Stomach (tissue), 19 donors: ENCODE measurements at places on chromosomes 13 and 19. TPM values are rescaled to one million over a fixed set of nuclear protein-coding genes. Genes with fewer than 3 reads are reported as not detected.

DNA sequence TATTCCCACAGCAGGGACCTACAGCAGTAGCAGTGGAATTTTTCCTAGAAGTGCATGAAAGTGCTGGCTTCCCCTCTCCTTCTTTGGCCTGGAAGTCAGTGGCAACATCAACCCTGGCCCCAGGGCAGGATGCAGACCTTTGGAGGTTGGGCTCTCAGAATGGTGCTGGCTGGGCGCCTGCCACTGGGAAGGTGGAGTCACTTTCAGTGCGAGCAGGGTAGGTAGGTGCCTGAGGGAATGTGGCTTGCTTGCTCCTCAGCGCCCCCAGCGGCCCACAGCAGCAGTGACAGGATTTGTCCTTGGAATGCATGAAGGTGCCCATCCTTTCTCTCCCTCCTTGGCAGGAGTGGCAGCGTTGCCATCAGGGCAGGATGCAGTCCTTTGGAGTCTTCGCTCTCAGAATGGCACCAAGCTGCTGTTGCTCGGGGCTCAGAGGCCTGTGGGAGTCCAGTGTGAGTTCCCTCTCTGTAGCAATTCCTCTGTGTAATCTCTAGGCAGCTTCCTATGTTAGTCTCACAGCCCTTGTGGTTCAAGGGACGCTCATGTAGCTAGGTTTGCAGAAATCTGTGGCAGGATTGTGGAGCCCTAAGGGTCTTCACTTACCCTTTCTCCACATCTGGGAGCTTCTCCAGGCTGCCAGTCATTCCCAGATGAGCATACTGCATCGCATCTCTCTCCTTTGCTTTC lies 354.4 kb upstream of the DACH1 start:
- H3K4me3 ChIP-seq = no peak overlapping the region
- no peaks in the 10 kb centered on the region for H3K27me3 ChIP-seq
- H3K4me1 ChIP-seq = no peaks in the 10 kb centered on the region
- DNase-seq = peak; percentile 33
- H3K27ac ChIP-seq = no peak overlapping the region
- H3K36me3 ChIP-seq = no peaks in the 10 kb centered on the region

DNA sequence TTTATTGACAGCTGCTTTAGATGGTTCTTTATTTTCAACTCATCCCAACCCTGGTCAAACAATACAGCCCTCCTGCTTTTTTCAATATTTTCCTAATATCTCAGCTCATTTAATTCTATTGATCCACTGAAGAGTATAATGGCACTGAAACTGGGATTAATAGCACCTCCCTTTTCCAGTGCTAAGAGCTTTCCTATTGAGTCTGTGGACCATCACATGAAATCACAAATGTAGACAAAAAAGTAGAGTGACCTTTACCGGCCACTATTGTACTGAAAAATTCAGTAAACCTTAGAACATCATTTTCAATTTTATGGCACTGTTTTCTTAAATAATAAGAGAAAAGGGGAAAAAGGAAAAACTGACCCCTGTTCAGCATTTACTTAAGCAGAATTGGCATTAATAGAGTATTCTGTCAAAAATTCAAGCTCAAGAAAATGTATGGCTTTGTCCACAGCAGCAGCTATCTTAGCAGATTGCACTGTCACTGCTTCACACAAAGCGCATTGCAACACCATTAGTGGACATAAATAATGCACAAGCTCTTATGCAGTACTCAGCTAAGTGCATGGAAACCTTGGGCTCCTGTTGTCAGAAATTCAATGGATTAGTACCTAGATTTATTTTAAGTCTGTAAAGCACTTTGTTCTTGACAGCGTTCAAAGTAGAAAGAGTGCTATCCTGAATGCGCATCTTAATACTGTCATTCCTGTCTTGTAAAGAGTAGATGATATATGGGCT lies 851.0 kb upstream of the KLHL1 start:
- no peaks in the 10 kb centered on the region for H3K36me3 ChIP-seq
- H3K27ac ChIP-seq = no peak overlapping the region
- no peak for DNase-seq
- H3K4me1 ChIP-seq = no peaks in the 10 kb centered on the region

DNA sequence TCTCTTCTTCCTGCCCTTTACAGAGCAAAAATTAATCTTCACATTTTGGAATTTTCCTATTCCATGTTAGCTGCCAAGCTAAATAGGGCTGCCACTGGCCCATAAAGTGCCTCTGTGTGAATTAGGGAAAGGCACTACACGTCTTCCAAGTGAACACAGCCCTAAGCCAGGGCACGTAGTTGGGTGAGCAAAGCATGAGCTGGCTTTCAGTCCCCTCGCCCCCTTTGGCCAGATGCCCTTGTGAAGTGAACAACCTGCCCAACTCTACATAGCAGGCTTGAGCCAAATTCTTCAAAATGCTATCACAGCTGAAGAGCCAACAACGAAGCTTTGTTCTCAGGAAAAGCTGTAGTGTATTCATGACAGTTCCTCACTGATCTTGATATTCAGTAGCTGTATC lies 213.1 kb downstream of the OXGR1 start:
- H3K36me3 ChIP-seq = no peaks in the 10 kb centered on the region
- H3K4me3 ChIP-seq = no peak overlapping the region
- no peak for DNase-seq
- H3K27ac ChIP-seq = no peak overlapping the region
- H3K27me3 ChIP-seq = no peaks in the 10 kb centered on the region

- peak; percentile 65 for DNase-seq
- H3K4me3 ChIP-seq = no peak overlapping the region
- no peaks in the 10 kb centered on the region for H3K36me3 ChIP-seq
- H3K27ac ChIP-seq = no peak overlapping the region
- H3K4me1 ChIP-seq = no peaks in the 10 kb centered on the region
Observed at GRCh38 chr13:39051157-39051556, 12.9 kb downstream of the NHLRC3 start.

- no peaks in the 10 kb centered on the region for H3K36me3 ChIP-seq
- DNase-seq = no peak
- no peaks in the 10 kb centered on the region for H3K27me3 ChIP-seq
- no peak overlapping the region for H3K27ac ChIP-seq
- H3K4me3 ChIP-seq = no peak overlapping the region
Observed at GRCh38 chr19:35225951-35226350, 2.6 kb downstream of the FAM187B start.

GRCh38 chr19:53853707-53854106 lies 14.0 kb upstream of the MYADM start:
- no peaks in the 10 kb centered on the region for H3K4me1 ChIP-seq
- H3K4me3 ChIP-seq = no peak overlapping the region

DNA sequence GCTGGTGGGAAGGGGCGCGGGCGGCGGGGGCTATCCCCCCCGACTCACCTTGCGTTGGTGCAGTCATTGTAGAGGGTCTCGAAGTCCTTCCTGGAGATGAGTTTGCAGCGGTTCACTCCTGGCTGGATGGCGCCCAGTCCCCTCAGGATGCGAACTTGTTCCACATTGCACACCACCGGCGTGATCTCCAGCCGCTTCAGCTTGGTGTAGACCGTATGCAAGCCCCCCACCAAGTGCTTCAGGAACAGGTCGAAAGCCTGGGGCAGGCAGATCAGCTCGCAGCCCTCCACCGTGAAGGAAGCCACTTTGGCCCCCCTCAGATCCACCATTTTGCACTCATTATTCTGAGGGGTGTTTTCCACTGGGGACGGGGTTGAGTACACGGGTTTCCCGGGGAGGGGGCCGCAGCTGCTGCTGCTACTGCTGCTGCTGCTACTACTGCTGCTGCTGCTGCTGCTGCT lies 1.1 kb downstream of the DACH1 start:
- H3K4me1 ChIP-seq = peaks cover 26% of the 10 kb centered on the region
- H3K4me3 ChIP-seq = peak overlapping the region; percentile 56
- H3K36me3 ChIP-seq = no peaks in the 10 kb centered on the region

DNA sequence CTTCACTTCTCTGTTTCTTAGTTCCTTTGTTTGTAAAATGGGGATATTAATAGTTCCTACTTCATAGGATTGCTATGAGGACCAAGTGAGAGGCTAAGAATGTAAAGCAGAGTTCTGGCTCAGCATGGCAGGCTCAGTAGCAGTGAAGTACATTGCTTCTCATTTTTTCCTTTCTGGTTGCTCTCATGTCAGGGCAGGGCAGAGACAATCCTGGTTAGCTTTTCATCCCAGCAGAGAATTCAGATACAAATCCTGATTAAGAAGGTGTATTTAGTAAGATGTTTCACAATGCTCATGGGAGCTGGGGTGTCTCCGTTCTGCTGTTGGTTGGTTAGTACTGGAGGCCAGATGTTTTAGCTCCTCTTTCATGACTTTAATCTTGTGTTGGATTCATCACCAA lies 42.9 kb downstream of the WASF3 start:
- H3K36me3 ChIP-seq = no peaks in the 10 kb centered on the region
- no peaks in the 10 kb centered on the region for H3K27me3 ChIP-seq
- no peaks in the 10 kb centered on the region for H3K4me1 ChIP-seq

GRCh38 chr13:73872397-73872796 lies 261.8 kb downstream of the KLF12 start:
- H3K27me3 ChIP-seq = no peaks in the 10 kb centered on the region
- DNase-seq = no peak
- H3K4me3 ChIP-seq = no peak overlapping the region
- no peaks in the 10 kb centered on the region for H3K36me3 ChIP-seq
- no peaks in the 10 kb centered on the region for H3K4me1 ChIP-seq
- no peak overlapping the region for H3K27ac ChIP-seq

DNA sequence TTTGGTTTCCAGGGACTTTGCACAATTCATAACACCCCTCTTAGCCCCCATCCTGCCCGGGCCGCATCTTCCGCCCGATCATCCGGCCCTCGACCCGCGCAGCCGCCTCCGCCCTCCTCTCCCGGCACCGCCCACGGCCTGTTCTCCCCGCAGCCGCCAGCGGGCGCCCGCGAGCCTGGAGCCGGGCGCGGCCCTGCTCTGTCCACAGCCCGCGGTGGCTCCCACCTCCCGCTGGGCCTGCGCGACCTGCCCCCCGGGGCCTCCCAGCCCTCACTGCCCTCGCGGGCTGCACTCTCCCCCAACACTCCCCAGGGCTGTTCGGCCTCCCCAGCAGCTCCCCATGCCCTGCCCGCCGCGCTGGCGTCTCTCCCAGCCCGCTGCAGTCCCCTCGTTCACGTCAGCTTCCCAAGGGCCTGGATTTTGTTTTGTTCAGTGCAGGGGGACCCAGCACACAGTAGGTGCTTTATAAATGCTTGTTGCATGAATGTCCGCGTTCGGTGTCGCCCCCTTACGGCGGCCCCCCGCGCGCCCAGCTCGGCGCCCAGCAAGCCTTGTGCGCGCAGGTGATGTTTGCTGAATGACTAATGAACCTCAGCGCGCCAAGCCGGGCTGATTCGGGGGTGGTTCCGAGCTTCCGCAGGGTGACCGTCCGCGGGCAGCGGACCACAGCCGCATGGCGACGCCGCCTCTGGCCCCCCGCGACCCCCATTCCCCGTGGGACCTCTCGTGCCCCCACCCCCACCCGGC lies 4.6 kb upstream of the APC2 start:
- peaks cover 34% of the 10 kb centered on the region for H3K4me1 ChIP-seq
- H3K27me3 ChIP-seq = peaks cover 28% of the 10 kb centered on the region
- H3K36me3 ChIP-seq = peaks cover 30% of the 10 kb centered on the region
- peak; percentile 77 for DNase-seq

DNA sequence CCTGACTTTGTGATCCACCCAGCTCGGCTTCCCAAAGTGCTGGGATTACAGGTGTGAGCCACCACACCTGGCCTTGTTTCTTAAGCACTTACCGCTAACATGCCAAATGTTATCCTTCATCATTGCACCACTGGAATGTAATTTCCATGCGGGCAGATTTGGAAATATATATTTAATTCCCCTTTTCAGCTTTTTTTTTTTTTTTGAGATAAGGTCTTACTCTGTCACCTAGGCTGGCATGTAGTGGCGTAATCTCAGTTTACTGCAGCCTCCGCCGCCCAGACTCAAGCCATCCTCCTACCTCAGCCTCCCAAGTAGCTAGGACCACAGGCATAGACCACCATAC lies 4.3 kb upstream of the UPK1A start:
- peaks cover 88% of the 10 kb centered on the region for H3K36me3 ChIP-seq
- no peaks in the 10 kb centered on the region for H3K4me1 ChIP-seq
- DNase-seq = no peak
- H3K27ac ChIP-seq = no peak overlapping the region
- no peak overlapping the region for H3K4me3 ChIP-seq
- H3K27me3 ChIP-seq = no peaks in the 10 kb centered on the region

The ZNF568 gene
- 1.8 TPM for total RNA-seq

The PTH2 gene
- not detected for total RNA-seq

The NR2C2AP gene
- total RNA-seq = not detected

The METTL21C gene
- total RNA-seq = not detected

The CEACAM1 gene
- total RNA-seq = 8.7 TPM

The OLFM2 gene
- not detected for total RNA-seq
